Hepatocyte (in vitro differentiated cells): ENCODE measurements at places on chromosomes 3 and 15. TPM values are rescaled to one million over a fixed set of nuclear protein-coding genes. Genes with fewer than 3 reads are reported as not detected.

The CRYBG3 gene
- total RNA-seq: 11.5 and 13.2 TPM in 2 replicates

The GOLGA8S gene
- total RNA-seq: 0.03 and 0.08 TPM in 2 replicates

The GNAT1 gene
- not detected in 2 replicates for total RNA-seq

DNA sequence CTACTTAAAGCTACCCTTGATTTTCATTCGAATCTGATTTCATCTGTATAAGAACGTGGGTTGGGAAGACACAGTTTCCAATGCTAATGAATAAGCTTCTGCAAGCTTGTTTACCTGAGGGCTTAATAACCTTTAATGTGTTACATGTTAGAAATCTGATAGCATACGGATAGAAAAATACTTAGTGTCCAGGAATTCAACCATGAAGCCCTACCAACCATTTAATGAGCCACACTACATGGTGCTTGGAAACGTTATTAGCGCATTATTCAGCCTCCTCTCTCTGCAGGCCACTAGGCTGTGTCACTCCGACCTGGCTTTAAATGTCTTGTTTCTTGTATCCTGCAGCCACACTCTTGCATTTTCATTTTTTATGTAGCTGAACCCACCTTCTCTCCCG lies 1.6 kb downstream of the FAM81A start:
- H3K4me3 ChIP-seq: no peak overlapping the region
- H3K36me3 ChIP-seq: no peaks in the 10 kb centered on the region
- peaks cover 46% of the 10 kb centered on the region for H3K27me3 ChIP-seq
- DNase-seq: no peak
- H3K4me1 ChIP-seq: peaks cover 9% of the 10 kb centered on the region

- H3K36me3 ChIP-seq: no peaks in the 10 kb centered on the region
- no peaks in the 10 kb centered on the region for H3K27me3 ChIP-seq
- H3K4me1 ChIP-seq: peaks cover 7% of the 10 kb centered on the region
- H3K4me3 ChIP-seq: peak overlapping the region; percentile 43
- peak; percentile 32 for DNase-seq
- H3K27ac ChIP-seq: peak overlapping the region; percentile 87
Measured at GRCh38 chr15:100602823-100603393, 519 bp downstream of the ASB7 start.

GRCh38 chr3:50651445-50651844 lies 23.3 kb upstream of the DOCK3 start:
- no peak overlapping the region for H3K4me3 ChIP-seq
- no peak for DNase-seq
- no peaks in the 10 kb centered on the region for H3K4me1 ChIP-seq
- no peaks in the 10 kb centered on the region for H3K27me3 ChIP-seq
- H3K27ac ChIP-seq: no peak overlapping the region
- H3K36me3 ChIP-seq: no peaks in the 10 kb centered on the region

DNA sequence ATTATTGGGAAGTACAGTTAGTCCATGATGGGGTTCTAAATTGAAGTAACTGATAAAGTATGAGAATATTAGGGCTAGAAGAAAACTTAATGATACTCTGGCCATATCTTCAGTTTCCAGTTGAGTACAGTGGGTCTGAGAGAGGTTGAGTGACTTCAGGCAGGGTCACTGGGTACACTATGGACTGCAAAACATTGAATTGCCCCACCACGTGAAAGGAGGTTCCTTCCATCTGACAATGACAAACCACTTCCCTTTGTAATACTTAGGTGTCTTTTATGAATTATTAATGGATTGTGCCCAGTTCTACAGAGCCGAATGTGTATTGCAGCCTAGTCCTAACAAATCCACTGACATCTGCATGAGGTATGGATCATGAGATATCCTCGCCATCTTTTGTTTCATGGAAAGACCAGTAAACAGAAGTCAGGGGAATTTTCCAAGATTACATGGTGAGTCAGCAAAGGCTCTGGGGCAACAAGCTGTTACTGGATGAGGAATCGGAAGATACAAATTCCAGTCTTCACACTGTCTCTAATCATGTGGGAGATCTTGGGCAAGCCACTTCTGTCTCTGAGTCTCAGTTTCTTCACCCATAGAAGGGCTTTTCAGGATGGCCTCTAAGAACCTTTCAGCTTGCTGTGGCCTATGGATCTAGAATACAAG lies 66.5 kb upstream of the BCL6 start:
- peak; percentile 58 for DNase-seq
- no peak overlapping the region for H3K4me3 ChIP-seq
- peaks cover 32% of the 10 kb centered on the region for H3K4me1 ChIP-seq
- H3K27ac ChIP-seq: peak overlapping the region; percentile 85
- H3K36me3 ChIP-seq: no peaks in the 10 kb centered on the region

DNA sequence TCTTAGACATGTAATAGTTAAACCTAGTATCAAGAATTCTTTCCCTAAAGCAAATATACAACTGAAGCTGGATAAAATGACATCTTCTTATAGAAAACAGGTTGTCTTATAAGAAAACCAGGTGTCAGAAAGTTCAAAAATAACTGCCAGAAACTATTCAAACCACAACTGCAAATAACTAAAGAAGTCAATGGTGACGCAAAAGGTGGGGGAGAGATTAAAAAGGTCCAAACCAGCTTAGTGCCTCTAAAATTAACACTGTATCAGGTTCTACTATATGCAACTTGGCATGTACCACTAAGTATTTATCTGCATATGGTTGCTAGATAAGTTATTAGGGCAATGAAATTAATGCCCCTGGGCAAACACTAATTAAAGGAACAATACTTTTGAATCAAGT lies 136.8 kb downstream of the TBL1XR1 start:
- no peak overlapping the region for H3K27ac ChIP-seq
- H3K36me3 ChIP-seq: no peaks in the 10 kb centered on the region
- no peaks in the 10 kb centered on the region for H3K4me1 ChIP-seq
- DNase-seq: no peak
- H3K4me3 ChIP-seq: no peak overlapping the region
- H3K27me3 ChIP-seq: no peaks in the 10 kb centered on the region

DNA sequence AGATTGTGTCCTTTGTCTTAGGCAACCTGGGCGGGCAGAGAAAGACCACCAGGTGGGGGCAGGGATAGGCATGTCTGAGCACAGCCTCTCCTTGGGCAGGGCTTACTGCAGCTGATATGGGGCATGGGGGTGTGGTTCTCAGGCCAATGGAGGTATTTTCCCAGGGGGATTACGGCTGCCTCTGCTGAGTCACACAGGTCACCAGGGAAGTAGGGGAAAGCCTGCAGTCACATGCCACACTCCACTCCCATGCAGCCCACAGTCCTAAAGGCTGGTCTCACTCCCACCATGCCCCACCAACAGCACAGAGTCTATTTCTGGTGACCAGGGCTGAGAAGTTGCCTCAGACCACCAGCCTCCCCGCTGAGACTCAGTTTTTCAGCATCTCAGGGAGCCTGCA lies 466.4 kb downstream of the DIPK2A start:
- no peaks in the 10 kb centered on the region for H3K36me3 ChIP-seq
- no peaks in the 10 kb centered on the region for H3K27me3 ChIP-seq
- no peaks in the 10 kb centered on the region for H3K4me1 ChIP-seq
- peak; percentile 8 for DNase-seq
